Hematopoietic multipotent progenitor cell treated with erythropoietin and hydrocortisone succinate and interleukin-3 and kit ligand, for 8 days (in vitro differentiated cells): ENCODE measurements at places on chromosomes 7 and 10.

GRCh38 chr7:130950054-130950453 lies 216.0 kb upstream of the KLF14 start:
- DNase-seq = no peak

DNA sequence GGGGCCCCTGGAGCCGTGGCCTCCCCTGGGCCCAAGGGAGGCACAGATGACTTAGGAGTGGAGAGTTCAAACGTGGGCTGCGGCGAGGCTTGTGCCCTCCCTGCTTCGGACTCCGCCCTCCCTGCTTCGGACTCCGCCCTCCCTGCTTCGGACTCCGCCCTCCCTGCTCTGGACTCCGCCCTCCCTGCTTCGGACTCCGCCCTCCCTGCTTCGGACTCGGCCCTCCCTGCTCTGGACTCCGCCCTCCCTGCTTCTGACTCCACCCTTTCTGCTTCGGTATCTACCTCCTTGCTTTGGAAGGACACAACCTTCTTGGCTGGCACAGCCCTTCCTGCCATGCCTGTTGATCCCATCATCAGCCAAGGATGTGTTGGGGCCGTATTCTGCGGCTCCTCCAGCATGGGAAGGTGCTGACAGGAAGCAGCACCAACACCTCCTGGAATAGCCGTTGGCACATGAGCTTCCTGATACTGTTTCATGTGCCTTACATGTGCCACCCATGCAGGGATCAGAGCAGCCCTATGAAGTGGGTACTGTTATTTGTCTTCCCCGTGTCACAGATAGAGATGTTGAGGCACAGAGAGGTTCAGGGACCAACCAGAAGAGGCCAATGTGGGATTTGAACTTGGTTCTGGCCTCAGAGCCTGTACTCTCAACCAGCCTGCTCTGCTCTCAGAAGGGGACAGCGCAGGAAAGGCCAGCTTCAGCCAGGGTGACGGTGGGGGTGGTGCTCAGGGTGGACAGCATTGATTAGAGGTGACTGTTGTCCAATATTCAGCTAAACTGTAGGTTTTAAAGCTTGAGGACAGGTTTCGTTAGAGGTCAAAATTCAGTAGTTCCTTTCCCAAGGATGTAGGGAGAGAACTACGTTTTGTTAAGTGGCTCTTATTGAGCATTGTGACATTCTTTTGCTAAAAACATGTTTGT lies 114.5 kb downstream of the NKX6-2 start:
- DNase-seq = peak; percentile 54

GRCh38 chr10:114553436-114553835 lies 104.6 kb downstream of the ABLIM1 start:
- no peak for DNase-seq

- no peak for DNase-seq
Observed at GRCh38 chr7:27899601-27900000, 159.6 kb downstream of the TAX1BP1 start.

- DNase-seq = no peak
Observed at GRCh38 chr10:122638106-122638505, 61.5 kb downstream of the C10orf120 start.
